Foreskin keratinocyte (primary cell): ENCODE measurements at places on chromosomes 13 and 19.

DNA sequence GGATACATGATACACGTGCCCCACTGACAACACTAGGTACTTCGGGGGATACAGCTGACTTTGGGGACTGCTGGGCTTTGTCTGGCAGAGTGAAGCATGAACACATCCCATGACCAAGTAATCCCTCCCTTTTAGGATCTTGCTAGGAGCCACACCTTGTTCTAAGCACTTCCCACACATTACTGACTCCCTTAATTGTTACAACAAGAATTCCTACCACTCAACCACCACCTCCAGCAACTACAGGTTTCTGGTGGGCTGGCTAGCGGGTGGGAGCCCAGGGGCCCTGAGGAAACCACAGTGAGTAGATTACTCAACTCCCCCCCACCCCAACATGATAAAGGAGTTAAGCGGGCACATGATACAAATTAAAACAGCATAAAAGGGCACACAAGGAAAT is 7.2 kb upstream of the SLC35E1 start:
- DNase-seq: no peak

DNA sequence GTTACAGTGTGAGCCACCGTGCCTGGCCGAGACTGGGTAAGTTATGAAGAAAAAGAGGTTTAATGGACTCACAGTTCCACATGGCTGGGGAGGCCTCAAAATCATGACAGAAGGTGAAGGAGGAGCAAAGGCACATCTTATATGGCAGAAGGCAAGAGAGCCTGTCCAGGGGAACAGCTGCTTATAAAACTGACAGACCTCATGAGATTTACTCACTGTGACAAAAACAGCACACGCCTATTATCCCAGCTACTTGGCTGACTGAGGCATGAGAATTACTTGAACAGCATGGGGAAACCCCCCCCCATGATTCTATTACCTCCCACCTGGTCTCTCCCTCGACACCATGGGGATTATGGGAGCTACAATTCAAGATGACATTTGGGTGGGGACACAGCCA is 23.4 kb upstream of the ZNF561 start:
- DNase-seq: no peak

DNA sequence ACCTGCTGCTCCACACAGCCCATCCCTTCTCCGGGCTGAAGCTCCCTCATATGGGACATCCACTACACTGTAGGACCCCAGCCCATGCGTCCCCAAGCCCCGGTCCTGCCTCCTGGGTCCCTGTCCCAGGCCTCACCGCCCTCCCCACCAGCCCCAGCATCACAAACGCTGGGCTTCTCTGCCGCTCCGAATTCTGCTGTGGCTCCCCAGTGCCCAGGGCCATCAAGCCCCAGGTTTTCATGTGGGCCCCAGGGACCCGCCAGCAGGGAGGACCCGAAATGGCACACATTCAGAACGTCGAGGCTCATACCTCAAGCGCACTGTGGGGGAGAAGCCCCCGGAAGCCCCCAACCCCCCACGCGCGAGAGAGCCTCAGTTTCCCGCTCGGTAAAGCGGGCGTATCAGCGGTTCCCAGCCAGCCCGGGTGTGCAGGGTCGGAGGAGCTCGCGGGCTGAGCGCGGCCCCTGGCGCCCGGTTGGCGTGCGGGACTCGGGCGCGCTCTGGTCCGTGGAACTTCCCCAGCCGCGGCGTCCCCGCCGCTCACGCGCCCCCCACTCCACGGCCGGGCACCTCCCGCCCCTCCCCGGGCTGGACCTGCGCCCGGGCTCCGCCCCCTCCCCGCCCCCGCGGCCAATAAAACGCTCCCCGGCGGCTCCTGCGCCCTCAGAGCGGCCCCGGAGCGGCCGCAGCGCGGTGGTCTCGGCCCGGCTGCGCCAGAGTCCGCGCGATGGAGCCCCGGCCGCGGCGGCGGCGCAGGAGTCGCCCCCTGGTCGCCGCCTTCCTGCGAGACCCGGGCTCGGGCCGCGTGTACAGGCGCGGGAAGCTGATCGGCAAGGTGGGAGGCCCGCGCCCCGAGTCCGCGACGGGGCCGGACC is at the start of gene PLK5:
Gene PLK5, plus strand, starts transcription at position 666 of the 875 bp plus-strand sequence. CDS start 2,920 bp downstream, outside the sequence.
- no peak for DNase-seq

- no peak for DNase-seq
Measured at GRCh38 chr13:51825681-51826254, 19.2 kb downstream of the TMEM272 start.

DNA sequence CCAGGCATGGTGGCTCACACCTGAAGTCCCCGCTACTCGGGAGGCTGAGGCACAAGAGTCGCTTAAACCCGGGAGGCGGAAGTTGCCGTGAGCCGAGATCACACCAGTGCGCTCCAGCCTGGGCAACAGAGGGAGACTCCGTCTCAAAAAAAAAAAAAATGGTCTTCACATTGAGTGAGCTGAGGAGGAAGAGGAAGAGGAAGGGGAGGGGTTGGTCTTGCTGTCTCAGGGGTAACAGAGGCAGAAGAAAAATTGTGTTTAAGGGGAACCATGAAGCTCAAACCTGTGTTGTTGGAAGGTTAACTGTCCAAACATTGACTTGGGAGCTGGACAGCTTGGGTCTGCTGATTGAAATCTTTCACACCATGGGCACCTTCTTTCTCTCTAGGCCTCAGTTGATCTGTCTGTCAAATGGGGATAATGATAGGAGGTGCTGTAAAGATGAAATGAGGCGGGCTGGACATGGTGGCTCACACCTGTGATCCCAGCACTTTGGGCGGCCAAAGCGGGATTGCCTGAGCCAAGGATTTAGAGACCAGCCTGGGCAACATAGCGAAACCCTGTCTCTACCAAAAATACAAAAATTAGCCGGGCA is 9.8 kb upstream of the SLC44A2 start:
- no peak for DNase-seq

GRCh38 chr13:110185696-110186095 is 121.3 kb downstream of the COL4A1 start:
- DNase-seq: no peak

GRCh38 chr19:30652751-30653150 is 280.6 kb downstream of the ZNF536 start:
- DNase-seq: no peak

GRCh38 chr13:101942535-101943157 is 459.2 kb downstream of the FGF14 start:
- DNase-seq: no peak
